ENCODE measurements at places on chromosomes 12 and 14.

GRCh38 chr12:2959192-2959504 is at the start of gene TEAD4:
Gene TEAD4 (plus strand): TSS chr12:2959397.
- no peak for DNase-seq

GRCh38 chr12:109656743-109657142 is 56.9 kb upstream of the FAM222A start:
- DNase-seq = no peak

- peak; percentile 49 for DNase-seq
Observed at GRCh38 chr12:38905480-38906351, at the start of gene CPNE8. Gene CPNE8 (minus strand): TSS chr12:38905591. CDS start chr12:38905534, 57 bp downstream.

DNA sequence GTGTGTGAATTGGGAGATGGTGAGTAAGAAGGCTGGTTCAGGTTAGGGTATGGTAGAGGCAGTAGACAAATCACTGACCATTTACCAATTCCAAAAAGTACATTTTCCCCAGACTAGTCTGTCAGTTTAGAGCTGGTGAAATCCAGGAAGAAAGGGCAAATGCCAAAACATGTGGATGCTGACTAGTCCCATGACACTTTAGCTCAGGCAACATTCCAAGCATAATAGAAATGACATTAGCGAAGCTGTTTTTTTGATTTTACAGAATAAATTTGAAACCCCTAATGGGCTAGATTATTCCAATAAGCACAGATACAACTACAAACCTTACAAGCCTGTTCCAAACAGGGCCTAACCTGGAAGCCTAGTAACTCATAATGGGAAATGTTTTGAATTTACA is 884.2 kb downstream of the FLRT2 start:
- DNase-seq = no peak

DNA sequence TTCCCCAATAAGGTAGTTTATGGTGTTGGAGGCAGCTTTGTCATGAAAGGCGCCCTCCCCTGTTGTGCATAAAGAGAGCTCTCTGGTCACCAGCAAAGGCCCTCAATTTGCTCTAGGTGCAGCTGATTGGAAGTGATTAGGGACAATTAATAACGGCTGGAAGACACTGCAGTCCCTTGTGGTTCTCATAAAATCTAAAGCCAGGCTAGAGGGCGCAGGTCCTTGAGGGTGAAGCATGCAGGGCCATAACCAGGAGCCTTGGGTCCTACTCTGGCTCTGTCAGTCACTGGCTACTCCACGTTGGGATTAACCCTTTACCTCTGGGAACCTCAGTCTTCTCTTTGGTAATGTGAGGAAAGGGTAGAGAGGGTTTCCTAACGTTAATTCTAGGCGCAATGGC is 1.9 kb downstream of the DAAM1 start:
- no peak for DNase-seq

DNA sequence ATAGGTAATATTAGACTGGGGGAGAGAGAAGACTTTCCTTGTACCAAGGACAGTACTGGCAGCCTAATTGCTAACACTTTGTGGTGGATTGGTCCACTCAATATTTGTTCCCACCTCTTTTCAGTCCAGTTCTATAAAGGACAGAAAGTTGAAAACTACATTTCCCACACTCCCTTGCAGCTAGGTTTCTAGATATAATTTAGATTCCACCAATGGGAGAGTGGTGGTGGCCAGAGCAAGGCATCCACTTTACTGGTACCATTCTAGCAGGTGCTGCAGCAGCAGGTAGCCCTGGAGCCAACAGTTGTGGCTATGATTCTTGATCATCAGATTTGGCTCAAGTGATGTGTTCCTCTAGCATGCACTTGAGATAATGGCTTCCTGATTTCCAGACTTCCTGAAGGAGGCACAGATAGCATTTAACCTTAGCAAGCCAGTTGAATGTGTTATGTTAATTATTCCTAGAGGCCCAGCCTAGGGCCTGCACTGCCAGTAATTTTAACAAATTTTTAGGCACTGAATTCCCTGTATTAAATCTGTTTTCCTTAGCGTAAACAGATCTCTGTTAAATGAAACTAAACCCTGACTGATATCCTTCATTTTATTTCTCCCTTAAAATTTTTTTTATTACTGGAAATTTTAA is 24.4 kb downstream of the SLC38A1 start:
- no peak for DNase-seq

DNA sequence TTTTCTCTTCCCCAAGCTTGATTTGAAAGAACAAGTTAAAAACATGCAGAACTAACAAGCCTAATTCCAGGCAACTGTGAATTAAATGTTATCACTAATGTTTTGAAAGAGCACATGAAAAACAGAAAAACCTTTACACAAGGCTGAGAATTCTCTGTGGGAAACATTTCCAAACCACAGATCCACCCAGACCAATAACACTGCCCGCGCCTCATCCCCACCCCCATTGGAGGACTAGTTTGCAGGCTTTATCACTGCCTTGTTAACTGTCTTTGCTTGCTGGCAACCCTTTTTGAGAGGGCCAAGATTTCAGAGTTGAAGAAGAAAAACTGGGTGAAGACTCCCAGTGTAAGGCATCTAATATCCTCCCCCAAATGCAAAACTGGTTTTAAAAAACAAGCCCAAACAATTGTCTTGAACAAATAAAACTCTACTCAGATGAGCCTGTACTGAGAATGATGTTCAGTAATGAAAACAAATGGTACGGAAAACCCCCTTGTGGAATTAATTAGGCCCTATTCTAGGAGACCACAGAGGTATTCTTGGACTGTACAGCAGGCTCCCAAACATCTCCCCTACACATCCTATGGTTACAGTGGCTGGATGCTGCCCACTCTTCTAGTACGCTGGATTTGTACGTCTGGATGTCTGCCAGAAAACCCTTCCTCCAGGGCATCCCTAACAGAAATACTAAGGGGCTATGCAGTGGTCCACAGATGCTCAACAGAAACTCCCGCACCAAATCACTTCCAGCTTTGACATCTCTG is 5.8 kb downstream of the MAX start:
- no peak for DNase-seq

- no peak for DNase-seq
Observed at GRCh38 chr12:31466768-31467167, 124.2 kb downstream of the DENND5B start.

GRCh38 chr12:114701104-114701414 is 17.1 kb upstream of the TBX3 start:
- no peak for DNase-seq

DNA sequence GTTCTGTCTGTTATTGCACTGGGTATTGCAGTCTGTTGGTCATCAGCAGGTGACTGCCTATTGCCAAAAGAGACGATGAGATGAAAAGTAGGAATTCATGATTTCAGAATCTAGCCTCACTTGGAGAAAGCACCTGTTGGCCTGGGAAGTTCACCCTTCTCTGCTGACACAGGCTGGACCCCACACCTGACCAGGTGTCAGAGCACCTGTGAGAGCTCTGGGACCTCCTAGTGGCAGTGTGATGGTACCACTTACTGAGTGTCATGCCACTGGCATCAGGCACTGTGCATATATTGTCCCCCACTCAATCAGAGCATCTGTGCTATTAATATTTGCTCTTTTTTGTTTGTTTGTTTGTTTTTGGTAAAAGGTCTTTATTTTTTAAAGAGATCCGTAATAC is 68.0 kb downstream of the RASSF3 start:
- DNase-seq = peak; percentile 15
